ENCODE measurements at places on chromosomes 16 and 17. TPM values are rescaled to one million over a fixed set of nuclear protein-coding genes. Genes with fewer than 3 reads are reported as not detected.
A peak's percentile ranks its signal among the peaks of the same experiment; 100 is the strongest.

DNA sequence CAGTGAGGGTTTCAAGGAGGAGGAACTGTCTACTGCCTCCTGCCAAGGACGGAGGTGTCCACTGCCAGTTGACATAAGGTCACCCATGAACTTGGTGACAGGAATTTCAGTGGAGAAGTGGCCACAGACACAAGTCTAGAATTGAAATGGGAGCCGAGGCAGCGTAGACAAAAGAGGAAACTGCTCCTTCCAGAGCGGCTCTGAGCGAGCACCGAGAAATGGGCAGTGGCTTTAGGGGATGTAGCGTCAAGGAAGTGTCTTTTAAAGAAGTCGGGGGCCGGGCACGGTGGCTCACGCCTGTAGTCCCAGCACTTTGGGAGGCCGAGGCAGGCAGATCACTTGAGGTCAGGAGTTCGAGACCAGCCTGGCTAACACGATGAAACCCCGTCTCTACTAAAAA, 3.1 kb upstream of the SERPINF1 start:
- DNase-seq, result no peak

DNA sequence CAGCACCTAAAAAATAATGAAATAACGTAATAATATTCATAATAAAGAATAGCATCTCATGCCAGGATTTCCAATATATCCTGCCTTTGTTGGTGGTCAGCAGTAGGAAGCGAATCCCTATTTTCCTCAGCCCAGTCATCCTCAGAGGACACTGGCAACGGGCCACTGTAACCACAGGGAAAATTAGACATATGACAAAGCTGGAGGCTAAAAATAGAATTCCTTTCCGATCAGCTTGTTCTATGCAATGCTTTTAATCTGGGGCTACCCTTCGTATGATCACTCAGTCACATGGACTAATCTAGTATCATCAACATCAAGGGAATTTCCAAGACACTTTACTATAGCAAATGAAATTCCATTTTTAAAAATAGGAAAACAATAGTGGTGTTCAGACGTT, 246.9 kb upstream of the KCNJ16 start:
- peak; percentile 14 for DNase-seq

DNA sequence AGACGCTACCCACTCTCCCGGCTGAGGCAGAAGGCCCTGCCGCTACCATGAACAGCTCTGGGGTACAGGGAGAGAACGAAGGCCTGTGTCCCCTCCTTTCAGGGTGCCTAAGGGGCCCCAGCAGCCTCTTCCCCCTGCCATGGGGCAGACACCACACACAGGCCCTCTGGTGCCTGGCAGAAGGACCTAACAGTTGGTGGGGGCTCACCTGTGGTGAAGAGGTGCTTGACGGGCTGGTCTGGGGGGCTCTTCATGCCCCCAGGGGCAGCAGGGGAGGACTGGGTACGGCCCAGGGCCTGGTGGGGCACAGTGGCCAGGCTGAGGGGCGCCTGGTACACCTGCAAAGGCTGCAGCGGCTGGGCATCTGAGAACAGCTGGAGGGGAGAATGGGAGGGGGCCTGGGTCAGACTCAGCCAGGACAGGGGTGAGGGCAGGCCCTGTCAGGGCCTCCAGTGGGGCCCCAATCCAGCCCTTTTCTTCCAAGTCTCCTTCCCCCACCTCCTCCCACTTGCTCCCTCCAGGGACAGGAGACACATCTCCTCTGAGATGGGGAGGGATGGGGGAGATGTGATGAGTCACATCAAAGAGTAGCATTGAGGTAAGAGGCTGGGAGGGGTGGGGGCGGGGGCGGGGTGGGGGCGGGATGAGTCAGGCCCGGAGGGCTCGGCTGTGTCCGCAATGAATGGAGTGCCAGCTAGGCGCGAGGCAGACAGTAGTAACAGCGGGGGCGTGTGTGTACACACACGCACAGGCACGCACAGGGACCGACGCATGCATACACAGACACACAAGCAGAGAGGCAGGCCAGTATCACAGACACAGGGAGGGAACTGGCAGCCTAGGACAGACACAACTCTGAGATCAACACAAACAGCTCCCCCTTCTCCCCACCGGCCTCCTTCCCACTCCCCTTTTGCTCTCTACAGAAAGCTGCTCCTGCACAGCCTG, 16.1 kb downstream of the G6PC3 start:
- DNase-seq, result peak; percentile 46

DNA sequence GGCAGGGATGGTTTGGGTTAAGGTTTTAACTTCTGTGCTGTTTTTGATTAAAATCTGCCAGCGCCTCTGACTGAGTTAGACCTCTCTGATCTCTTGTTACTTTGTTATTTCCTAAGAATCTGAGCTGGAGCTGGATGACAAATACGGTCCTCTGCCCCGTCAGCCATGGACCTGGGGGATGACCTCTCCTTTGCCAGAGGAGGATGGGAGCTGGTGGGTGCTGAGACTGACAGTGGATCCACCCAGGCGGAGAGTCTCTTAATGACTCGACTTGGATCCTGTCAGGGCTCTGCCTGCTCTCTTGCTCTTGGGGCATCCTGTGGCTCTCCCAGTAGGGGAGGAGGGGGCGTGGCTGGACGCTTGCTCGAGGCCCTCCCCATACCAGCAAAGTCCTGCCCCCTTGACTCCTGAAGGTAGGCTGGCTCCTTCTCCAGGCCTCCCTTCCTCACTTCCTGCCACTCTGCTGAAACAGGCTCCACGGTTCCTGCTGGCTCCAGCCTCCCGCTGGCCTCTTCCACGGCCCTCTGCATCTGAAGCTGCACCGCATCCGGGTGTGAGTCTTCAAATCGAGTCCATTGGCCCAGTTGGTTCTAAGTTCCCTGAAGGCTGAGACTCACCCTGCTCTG, 24.8 kb upstream of the MAP3K14 start:
- DNase-seq, result peak; percentile 84

GRCh38 chr16:69859105-69859989, 91.8 kb upstream of the CLEC18A start:
- peak; percentile 55 for DNase-seq

JPH3 gene
- polyA plus RNA-seq, result not detected

CORO1A gene
- 8.0 TPM for polyA plus RNA-seq

DNA sequence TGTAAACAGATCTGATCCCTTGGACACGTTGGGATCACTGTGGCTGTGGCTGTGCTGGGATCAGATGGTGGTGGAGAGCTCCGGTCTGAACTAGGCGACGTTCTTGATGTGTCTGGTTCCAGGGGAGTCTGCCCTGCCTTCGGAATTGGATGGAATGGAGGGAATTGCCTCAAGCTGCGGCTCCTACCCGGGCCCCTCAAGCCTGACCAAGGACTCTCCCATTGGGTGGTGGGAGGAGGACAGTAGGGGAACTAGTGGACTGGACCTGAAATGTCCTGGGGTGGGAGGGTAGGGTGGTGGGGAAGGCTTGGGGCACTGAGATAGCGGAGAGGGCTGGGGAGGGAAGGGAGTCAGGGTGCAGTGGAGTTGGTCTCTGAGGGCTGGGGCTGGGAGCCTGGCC, 3.2 kb upstream of the UBALD1 start:
- DNase-seq, result no peak

CD300A gene
- 3.1 TPM for polyA plus RNA-seq

ESRP2 gene
- 19.1 TPM for polyA plus RNA-seq

DNA sequence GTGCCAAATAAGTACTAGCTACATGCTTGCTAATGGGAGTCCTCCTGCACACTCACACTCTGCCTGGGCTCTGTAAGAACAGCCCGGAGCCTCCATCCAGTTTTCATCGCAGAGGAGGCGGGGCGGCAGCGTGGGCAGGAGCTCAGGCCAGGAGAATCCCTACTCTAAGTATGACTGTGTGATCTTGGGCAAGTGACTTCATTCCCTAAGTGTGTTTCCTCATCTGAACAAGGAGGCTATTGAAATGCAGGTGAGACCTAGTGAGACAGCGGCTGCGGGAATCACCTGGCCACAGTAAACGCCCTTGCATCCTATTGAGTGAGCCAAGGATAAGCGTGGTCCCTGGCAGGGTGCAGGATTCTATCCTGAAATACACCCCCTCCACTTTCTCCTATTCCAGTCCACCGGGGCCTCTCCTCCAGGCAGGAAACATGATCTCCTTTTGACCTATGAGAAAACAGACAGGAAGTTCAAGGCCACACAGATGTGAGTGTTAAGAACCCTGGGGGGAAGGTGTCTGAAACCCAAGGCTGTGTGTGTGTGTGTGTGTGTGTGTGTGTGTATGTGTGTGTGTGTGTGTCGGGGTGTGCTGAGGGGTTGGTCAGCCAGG, 5.2 kb upstream of the RAI1 start:
- DNase-seq, result peak; percentile 87

DNA sequence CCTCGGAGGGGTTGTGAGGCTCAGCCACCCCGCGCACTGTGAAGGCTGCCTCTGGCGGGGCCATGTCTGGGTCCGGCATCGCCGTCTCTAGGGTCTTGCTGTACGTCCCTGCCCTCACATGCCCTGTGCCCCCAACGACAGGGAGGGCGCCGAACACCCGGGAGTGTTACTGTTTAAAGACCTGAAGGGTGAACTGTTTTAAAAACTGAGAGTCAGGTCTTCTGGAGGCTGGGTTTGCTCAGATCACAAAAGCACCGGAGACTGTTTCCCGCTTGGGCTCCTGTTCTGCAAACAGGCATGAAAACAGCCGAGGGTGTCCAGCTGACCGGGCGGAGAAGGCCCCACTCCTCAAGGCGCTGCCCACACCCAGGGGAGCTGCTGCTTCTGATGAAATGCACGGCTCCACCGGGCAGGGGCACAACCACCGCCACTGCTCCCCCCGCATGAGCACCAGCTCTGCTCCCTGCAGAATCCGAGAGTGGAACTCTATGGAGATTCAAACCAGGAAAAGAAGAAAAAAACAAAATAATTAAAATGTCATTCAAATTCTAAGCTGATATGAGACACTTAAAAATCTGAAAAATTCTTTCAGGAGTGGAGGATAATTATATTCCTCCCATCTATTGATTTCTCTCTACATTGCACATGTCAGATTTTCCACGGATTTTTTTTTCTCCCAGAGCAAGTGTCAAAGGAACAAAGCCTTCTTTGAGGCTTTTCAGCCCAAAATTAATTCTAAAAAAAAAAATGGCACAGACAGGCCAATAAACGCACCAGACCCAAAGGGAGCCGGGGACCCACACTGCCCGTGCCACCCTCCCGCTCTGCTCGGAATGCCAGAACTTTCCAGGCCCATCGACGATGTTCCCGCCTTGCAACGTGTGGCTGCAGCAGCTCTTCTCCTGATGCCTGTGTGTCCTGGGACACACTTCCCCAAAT, 74.3 kb downstream of the LMF1 start:
- no peak for DNase-seq

Measured in kidney (tissue), 22 donors.